ENCODE measurements at places on chromosomes 4 and X.

- DNase-seq, result no peak
These were observed 6.9 kb upstream of the CXCL1 start for GRCh38 chr4:73862322-73862721.

DNA sequence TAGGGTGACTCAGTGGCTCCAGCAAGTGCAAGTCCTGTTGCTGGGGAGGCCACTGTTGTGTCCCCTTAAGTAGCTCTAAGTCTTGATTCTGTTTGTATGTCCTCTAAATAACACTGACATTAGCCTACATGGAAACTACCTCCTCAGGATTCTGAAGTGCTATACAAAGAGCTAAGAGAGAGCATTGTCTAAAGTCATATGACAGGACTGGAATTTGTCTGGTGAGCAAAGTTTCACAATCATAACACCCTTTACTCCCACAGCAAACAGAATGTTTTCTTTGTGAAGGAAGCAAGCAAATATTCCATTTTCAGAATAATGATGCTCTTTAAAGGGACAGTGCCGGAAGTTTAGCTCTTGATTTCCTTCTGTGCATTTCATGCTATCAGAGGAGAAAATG is 23.4 kb upstream of the CT47A1 start:
- no peak for DNase-seq

DNA sequence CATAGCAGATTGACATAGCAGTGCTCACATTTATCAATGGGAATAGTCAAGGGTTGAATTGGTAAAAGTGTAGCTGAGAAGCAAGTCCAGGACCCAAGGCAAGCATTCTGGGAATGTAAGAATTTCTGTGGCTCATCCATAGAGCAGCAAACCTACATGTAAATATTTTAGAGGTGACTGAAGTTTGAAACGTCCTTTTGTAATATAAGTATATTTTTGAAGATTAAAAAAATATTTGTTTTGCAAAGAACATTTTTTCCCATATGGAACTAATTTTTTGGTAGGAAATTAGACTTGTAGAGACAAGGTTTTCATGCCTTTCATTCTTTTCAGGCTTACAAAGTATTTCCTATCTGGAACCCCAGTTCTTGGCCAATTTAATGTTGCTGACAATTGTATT is 104.0 kb downstream of the TEX13A start:
- DNase-seq, result no peak

- no peak for DNase-seq
These were observed 81.1 kb downstream of the ENPP6 start for GRCh38 chr4:184136525-184136924.

DNA sequence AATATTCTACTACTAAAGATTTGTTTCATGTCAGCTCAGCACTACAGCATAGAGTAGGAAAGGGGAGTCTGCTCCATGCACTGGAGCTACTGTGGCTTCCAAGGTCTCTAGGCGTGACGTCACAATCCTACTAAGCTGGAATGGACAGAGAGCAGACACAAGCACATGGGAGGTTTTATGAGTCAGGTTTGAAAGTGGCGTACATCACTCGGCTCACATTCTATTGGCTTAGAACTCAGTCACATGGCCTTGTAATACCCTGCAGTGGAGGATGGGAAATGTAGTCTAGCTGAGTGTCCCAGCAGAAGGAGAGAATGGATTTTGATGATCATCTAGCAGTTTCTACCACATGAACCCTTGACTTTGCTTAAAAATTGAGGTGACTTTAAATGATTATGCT is 624.8 kb upstream of the ATOH1 start:
- no peak for DNase-seq

- no peak for DNase-seq
These were observed 908 bp upstream of the TLR6 start for GRCh38 chr4:38857354-38858096.

GRCh38 chr4:92529510-92529909 is 225.7 kb downstream of the GRID2 start:
- no peak for DNase-seq

GRCh38 chrX:8027827-8028226 is 100.6 kb upstream of the PNPLA4 start:
- no peak for DNase-seq

DNA sequence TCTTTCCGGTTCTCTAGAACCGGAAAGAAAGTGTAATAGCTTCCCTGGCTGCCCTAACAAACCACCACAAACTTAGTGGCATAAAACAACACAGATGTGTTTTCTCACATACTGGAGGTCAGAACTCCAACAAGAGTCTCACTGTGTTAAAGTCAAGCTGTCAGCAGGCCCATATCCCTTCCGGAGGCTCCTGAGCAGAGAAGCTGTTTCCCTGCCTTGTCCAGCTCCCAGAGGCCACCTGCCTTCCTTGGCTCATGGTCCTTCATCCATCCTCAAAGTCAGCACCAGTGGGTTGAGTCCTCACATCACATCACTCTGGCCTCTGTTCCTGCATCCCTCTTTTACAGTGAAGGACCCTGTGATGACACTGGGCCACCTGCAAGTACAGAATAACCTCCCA is 49.8 kb upstream of the HMX1 start:
- DNase-seq, result no peak

DNA sequence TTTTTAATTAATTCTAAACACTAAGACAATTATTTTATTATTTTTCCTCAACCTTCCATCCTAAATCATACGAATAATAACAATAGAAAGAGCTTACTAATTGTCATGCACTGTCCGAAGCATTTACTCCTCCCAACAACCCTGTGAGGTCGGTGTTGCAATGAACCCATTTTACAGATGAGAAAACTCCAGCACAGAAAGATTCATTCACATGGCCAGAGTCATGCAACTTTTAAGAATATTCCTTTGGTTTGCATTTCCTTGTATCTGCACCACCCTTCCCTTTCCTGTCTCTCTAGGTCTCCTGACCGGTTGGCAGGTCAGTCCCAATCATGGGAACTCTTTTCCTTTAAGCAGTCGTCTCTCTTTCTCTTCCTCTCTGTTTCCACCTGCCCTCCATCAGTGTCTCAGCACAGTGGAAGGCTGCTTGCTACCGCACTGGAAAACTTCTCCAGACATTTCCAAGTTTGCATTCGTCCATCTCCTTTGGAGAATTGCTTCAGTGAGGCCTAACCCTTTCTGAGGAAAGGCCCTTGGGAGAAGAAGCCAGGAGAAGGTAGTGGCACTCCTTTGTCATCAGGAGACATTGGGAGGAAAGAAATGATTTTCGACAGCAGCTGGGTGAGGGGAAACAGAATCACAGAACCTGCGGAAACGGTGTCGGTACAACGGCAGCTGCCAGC is 1.9 kb upstream of the TMSB4X start:
- DNase-seq, result no peak

DNA sequence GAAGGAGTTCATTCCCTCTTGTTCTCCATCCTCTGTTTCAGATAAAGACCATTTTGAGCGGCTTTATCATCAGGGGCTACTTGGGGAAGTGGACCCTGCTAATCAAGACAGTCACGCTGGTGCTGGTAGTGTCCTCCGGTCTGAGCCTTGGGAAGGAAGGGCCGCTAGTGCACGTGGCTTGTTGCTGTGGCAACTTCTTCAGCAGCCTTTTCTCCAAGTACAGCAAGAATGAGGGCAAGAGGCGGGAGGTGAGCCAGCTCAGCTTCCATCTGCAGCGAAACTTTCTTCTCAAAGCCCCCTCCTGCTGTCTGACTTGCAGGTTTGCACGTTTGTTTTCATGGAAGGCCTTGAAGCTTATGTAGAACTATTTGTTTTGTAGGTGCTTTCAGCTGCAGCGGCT is 49.5 kb downstream of the CLCN4 start:
- no peak for DNase-seq

- DNase-seq, result no peak
These were observed 40.4 kb downstream of the GAK start for GRCh38 chr4:891747-892146.

GRCh38 chrX:48905090-48905790 is 6.2 kb downstream of the SLC35A2 start:
- no peak for DNase-seq

- DNase-seq, result no peak
These were observed 986 bp downstream of the HDAC6 start for GRCh38 chrX:48802905-48803200.

DNA sequence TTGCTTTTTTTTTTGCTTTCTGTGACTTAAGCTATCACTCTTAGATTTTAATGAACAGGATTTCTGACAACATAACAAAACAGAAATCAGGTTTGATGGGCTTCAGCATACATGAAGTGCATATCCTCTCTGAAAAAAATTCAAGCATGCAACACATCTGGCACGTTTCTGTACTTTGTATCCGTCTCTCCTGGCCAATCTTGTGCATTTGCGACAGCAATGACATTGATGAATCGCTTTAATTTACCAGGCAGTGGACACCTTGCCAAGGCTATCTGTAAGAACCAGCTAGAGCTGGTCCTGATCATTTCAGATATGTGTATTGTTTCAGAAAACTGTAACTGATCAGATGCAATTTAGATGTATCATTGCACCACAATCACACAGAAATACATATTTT is 93.3 kb downstream of the CCSER1 start:
- DNase-seq, result no peak

- peak; percentile 27 for DNase-seq
These were observed 8.1 kb downstream of the ENPEP start for GRCh38 chr4:110484029-110484428.

DNA sequence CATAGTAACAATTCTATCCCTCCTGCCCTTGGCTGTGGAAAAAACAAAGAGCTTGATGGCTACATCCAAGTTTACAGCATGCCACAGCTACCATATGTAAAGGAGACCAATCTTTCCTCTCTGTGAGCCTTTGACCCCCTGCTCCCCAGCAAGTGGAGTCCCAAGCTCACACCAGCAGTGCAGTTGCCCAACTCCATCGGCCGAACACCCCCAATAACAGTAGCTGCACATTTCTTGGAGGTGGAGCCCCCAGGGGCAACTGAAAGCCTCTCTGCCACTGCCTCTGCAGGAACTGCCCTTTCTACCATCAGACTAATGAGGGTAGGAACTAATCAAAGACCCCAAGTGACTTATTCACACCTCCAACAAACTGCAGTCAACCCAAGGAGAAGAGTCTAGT is 81.0 kb upstream of the TCEAL2 start:
- DNase-seq, result no peak

DNA sequence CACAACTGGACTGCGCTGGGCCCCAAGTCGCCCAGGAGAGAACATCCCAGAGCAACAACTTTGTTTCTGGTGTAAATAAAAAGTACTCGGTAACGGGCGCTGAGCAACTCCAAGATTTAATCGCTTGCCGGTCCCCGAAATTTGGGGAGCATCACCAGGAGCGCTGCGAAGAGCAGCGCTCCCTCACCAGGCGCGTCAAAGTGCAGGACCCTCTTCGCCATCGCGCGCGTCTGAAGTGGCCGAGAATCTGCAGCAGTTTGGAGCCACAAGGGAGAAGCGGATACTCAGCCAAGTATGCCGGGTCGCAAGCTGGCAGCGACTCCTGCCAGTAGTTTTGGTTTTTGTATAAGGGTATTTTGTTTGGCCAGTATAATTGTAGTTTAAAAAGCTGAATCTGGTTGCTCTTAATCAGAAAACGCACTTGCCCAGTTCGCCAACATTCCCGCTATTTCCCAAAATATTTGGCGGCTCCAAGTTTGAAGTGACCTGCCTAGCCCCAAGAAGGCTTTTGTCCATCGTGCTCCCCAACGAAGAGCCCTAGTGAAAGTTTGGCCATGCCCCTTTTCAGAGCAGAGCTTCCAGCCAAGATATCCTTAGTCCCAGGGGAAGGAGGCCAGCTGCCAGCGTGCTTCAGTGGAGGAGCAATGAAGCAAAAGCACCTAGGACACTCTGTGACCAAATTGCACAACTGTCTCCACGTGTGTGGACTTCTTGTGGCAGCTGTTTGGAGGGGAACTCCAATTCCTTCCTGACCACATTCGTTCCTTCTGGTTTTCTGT is 557 bp upstream of the KDR start:
- DNase-seq, result no peak

DNA sequence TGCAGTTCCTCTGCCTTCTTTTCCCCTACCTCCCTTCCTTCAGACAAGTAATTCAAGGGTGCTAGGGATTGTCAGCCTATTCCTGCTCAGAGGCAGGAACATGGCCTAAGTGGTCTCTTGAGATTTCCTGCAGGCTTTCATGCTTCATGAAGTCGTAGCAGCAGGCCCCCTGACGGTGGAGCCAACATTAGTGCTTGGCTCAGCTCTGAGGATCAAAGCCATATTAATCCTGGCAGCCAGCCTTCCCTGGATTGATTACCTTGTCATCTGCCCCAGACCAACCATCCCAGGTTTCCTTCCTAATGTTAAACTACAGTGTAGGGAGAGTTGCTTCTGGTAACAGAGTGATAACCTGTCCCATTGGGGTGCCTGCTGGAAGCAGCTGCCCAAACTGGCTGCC is 84.1 kb downstream of the SLC16A2 start:
- DNase-seq, result no peak

GRCh38 chr4:88196013-88196365 is 37.5 kb upstream of the ABCG2 start:
- DNase-seq, result no peak

DNA sequence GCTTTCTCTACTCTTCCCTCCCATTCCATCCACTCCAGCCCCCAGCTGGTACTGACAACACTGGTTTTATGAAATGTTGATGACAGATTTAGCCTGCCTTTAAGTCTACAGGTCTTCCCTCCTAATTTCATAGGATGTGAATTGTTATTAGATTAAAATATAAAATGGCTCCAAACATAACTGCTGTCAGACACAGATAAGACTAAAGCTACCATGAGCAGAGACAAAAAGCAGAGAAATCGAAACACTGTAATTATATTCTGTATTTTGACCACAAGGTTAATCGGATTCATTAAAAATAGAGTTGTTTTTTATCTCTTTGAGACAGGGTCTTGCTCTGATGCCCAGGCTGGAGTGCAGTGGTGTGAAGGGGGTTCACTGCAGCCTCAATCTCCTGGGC is 28.3 kb downstream of the SEC24D start:
- no peak for DNase-seq

GRCh38 chr4:105520819-105521790 is 31.3 kb upstream of the ARHGEF38 start:
- peak; percentile 20 for DNase-seq

DNA sequence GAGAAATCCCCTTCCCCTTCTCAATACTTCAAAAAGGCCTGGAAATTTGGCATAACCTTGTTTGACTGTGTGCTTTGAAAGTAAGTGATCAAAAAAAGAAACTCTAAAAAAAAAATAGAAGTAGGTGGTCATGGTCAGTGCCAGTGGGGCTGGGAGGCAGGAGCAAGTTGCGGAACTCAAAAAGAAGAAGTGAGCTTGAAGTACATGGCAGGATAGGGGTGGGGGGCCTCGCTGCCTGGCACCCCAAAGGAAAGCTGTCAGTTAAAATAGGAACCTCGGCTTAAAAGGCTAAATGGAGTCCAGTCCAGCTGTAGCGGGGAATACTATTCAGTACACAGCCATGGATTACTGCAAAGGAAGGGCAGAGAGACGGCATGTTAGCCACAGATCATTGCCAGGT is 12.2 kb upstream of the NKRF start:
- DNase-seq, result no peak

GRCh38 chrX:56974408-56974807 is 20.9 kb downstream of the SPIN3 start:
- DNase-seq, result no peak

- no peak for DNase-seq
These were observed 35.1 kb upstream of the TACR3 start for GRCh38 chr4:103754844-103755243.

DNA sequence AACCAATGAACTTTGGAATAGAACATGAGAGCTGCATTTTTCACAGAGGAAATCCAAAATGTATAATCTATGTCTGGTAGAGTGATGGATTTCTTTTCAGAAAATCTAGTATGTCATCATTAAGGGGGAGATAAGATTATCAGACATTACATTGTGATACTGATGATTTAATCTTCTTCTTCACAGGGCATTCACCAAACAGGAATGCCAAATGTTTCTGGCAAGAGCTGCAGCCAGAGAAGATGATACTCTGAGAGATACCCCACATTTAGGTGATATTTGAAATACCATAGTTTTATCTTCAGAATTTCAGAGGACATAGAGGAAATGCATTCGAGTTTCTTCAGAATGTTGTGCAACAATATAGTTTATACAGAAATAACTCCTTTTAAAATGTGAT is 1523.7 kb upstream of the ADGRL3 start:
- no peak for DNase-seq

All from GM19239 (cell line).